SJSA1 (cell line): ENCODE measurements at places on chromosomes 6 and 20. TPM values are rescaled to one million over a fixed set of nuclear protein-coding genes. Genes with fewer than 3 reads are reported as not detected.

DNA sequence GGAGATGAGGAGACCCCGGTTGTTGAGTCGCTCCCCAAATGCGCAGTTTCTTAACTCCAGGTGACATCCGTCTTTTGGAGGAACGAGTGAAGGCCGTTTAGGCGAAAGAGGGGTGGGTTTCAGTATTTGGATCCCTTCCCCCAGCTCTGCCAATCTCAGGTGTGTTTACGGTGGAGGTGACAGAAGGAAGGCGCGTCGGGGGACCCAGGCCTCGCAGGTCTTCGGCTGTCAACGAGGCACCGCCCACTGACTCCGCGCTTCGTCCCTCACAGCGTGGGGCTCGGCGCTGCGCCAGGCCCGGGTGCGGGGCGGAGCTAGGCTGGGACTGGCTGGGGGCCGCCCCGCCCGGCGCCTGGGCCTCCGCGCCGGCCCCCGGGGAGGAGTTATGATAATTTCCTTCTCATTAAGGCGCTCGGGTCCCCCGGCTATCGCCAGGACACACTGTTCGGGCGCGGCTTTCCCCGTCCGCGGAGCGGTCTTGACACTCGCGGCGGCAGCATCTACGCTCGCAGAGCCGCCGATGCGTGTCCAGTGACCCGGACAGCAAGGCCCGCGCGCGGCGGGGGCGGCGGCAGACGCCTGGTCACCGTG is at the start of gene TFAP2C:
TFAP2C (plus strand) TSS at position 434 of the 591 bp plus-strand sequence. CDS start 239 bp downstream, outside the sequence.
- DNase-seq, result peak; percentile 56

- peak; percentile 21 for DNase-seq
Measured at GRCh38 chr6:24910961-24911725, 24.6 kb downstream of the RIPOR2 start.

DNA sequence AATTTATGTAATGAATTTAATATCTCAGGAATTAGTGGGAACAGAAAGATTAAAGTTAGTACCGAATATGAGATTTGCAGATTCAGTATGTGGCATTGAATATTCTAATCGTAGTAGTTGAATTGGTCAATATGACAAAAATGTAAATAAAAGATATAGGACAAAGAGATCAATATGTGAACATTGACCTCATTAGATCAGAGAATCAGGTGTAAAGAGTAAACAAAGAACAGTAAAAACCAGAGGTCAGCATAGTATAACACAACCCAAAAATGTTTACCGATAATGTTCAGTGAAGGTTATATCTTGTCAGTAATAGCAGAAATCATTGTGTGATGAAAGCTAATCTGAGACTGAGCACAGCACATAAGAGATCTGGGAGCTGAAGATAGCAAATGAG is 152.0 kb downstream of the FAM83B start:
- DNase-seq, result no peak

DNA sequence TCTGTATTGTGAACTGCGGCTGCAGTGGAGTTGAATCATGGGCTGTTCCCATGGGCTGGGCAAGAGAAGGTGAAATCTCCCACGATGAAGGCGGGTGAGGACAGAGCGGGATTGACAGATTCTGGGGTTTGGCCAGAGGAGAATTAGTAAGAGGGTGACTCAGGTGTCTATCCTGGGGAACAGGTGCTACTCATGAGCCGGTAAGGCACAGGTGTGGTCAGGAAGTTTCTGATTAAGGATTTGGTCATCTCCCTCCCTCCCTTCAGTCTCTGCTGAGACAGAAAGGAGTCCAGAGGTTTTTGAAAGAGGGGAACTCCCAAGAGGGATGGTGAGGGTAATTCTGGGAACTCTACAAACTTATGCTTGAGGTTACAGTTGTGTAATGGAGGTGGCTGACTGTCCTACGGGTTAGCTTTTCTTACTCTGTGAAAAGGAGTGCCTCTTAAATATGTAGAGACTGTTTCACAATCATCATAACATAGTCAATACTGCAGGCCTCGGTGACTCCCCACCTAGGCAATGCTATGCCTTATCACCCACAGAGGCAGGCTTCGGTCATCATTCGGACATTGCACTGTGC is 31.5 kb downstream of the SERPINB1 start:
- DNase-seq, result no peak

PSORS1C2 gene
- total RNA-seq, result not detected in 2 replicates

DNA sequence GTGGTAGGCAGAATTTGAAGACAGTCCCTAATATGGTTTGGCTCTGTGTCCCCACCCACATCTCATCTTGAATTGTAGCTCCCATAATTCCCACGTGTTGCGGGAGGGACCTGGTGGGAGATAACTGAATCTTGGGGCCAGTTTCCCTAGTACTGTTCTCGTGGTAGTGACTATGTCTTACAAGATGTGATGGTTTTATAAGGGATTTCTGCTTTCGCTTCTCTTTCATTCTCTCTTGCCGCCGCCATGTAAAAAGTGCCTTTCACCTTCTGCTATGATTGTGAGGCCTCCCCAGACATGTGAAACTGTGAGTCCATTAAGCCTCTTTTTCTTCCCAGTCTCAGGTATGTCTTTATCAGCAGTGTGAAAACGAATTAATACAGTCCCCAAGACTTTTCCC is 103.4 kb downstream of the PDE10A start:
- no peak for DNase-seq
